ENCODE measurements at places on chromosomes 2 and 18.

- DNase-seq = no peak
Measured at GRCh38 chr2:158676295-158676694, 118.8 kb upstream of the DAPL1 start.

- DNase-seq = peak; percentile 49
Measured at GRCh38 chr18:48027401-48027963, 97.0 kb upstream of the SMAD2 start.

DNA sequence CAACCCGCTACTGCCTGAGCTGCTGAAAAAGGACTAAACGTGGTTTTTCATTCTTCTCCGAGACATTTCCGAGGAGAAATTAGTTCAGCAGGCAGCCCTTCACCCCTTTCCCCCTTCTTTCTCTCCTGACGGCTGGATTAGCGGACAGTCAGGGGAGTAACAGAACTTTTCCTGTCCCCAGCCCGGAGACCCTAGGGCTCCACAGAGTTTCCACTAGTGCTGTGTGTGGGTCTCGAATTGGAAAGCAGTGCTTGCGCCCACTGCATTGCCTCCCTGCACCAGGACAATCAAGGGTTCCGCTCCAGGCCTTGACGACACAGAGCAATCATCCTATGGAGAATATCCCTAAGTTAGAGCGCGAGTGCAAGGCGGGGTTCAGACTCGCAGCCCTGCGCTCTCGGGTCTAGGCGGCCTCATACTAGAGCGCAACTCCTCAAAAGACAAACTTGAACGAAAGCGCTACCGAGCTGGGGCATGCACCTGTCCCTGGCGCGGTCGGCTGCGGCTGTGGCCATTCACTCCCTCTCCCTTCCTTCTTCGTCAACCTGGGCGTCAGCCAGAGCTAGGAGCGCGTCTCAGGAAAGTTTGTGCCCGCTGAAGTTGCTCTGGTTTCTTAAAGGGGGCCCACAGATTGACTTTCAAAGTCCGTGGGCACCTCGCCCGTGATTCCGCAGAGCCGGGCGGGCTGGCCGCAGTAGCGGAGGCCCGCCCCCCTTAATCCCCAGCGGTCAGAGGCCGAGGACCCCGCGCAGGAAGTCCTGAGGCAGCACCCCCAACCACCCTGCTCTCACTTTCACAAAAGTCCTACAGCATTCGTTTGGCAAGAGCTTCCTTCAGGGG lies 801 bp downstream of the OSR1 start:
- DNase-seq = peak; percentile 37

- no peak for DNase-seq
Measured at GRCh38 chr2:65931056-65931455, 498.7 kb upstream of the SPRED2 start.

DNA sequence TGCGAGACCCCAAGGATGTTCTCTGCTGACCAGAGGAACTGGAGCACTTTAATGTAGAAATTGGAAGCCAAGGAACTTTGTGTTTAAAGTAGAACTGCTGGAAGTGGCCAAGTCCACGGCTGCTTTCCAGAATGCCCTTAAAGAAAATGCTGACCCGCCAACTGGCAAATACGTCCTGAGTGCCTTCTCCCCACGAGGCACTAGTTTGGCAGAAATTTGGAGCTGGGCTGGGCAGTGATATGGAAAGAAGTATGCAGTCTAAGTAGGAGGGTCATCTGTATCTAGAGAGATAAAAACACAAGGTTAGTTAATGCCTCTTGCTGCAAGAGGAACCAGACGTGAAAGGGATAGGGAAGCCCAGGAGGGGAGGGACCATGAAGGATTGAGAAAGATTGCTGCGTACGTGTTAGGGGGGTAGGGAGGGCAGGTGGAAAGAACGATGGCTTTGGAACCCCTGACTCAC lies 59.3 kb upstream of the RFX8 start:
- no peak for DNase-seq

- no peak for DNase-seq
Measured at GRCh38 chr18:11994703-11995444, 13.6 kb downstream of the IMPA2 start.

DNA sequence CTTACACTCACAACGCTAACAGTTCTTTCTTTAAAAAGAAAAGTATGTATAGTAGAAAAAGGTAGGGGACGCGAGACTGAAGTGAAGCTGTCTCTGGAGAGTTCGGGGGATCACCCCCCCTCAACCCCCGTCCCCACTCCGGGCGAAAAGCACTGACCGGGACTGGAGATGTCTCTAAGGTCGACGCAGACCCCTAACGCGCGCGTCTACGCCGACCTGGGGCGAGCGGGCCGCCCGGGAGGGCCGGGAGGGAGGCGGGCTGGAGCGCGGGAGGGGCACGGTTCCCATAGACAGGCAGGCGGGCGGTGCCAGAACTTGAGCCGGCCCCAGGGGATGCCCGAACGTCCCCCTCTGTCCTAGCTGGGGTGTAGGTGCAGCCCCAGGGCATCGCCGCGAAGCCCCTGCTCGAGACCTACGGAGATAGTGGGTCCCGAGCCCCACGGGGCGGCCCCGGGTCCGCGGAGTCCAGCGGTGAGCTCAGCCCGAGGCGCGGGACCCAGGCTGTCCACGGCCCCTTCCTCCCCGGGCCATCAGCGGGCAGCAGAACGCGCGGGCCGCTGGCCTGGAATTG lies 82.2 kb downstream of the CHRNA1 start:
- peak; percentile 45 for DNase-seq

GRCh38 chr18:51603551-51603950 lies 406.1 kb upstream of the MEX3C start:
- DNase-seq = no peak

DNA sequence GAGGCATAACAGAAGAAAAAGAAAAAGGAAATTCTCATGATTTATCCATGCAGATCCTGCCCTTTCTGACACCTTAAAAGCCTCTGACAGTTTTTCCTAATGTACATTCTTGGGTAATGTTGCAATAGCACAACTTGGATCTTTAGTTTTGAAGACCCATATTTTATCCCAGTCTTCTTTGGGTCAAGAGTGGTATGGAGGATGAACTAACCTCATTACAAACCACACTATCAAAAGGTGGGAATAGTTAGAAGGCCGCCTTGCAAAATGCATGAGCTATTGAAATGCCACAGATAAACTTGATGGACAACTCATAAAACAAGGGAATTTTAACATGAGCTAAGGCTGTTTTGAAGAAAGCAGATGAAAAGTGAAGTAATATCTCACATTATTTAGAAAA lies 1479.8 kb upstream of the ACVR2A start:
- DNase-seq = no peak

DNA sequence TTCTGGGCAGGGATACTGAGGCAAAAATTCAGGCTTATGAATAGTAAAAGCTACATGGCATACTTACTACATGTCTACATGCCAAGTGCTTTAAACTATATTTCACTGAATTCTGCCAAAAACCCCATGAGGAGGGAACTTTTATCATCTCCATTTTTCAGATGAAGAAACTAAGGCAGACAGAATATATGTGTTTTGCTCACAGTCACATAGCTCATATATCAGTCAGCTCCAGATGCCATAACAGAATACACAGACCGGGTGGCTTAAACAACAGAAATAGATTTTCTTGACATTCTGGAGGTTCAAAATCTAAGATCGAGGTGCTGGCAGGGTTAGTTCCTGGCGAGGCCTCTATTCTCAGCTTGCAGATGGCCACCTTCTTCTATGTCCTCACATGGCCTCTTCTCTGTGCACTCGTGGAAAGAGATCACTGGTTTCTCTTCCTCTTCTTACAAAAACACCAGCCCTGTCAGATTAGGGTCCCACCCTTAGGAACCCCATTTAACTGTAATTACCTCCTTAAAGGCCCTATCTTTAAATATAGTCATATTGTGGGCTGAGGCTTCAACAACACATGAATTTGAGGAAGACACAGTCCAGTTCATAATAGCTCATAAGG lies 27.1 kb upstream of the CREB1 start:
- DNase-seq = no peak

DNA sequence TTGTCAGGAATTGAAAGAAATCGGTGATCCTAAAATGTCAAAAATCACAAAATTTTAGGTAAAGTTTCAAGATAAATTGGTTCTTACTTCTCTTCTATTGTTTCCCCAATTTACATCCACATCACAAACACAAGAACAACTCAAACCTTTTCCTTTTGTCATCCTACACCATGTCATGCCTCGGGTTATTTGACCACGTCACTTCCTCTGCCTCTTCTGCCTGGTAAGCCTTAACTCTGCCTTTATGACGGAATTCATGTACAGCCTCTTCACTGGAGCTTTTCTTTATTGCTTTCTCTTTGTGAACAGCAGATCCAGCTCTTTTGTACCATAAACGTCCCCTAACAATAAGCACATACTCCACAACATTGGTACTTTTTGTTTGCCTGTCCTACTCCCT lies 258.0 kb downstream of the DPP10 start:
- DNase-seq = no peak

Measured in fibroblast of gingiva (primary cell).